ENCODE measurements at places on chromosomes 16 and 17.

- DNase-seq = peak; percentile 49
Measured at GRCh38 chr17:44004077-44004760, at the start of gene NAGS. TSS of gene NAGS (plus strand) at chr17:44004622. CDS start at chr17:44004664, 42 bp downstream.

GRCh38 chr16:62475573-62475972, 439.3 kb upstream of the CDH8 start:
- DNase-seq = no peak

DNA sequence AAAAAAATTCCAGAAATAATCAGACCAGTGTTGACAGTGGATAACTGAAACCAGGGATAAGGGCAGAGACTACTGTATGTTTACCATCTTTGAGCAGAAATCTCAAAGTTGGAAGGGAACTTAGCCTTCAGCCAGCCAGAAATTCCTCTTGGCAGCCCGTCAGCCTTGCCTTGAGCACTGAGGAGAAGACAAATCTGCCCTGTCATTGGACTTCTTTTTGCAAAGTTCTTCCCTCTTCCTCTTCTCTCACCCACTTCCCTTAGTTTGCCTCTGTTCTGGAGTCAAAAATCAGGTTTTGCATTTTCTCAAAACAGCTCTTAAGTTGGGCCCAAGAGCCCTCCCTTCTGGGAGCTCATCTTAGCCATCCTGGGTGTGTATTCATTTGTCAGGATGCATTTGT, 6.2 kb downstream of the TUFM start:
- peak; percentile 26 for DNase-seq

DNA sequence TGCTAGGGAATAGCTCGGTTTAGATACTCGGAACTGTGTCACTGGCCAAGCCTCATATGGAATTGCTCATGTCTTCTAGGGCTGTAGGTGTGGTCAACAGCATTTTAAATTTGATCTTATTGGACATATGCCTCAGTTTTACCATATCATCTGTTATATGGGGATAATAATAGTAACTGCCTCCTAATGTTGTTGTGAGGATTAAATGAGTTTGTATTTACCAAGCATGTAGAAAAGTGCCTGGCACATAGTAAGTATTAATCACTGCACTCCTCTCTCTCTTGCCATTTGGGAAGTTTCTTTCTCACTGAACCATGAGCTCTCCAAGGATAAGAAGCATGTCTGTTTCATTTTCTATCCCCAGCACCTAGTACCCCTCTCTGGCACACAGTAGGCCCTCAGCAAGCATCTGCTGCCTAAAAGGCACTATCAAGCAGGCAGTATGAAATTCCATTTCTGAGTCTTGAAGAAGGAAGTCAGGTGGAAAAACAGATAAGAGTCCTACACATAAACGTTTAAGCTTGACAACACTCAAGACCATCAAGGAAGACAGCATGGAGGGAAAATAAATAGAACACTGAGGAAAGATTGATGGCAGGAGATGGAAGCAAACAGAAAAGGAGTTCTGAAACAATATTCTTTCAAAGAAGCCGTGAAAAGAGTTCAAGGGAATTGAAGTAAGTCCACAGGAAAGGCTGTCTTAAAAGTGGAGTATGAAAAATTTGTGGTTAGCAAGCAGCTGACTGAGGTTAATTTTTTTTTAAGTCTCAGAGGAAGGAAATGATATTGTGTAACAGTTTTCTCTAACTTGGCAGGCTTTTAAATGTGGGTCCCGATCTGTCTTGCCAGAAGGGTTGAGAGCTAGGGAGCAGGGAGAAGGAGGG, 2.2 kb upstream of the ATP6V0A1 start:
- peak; percentile 93 for DNase-seq

DNA sequence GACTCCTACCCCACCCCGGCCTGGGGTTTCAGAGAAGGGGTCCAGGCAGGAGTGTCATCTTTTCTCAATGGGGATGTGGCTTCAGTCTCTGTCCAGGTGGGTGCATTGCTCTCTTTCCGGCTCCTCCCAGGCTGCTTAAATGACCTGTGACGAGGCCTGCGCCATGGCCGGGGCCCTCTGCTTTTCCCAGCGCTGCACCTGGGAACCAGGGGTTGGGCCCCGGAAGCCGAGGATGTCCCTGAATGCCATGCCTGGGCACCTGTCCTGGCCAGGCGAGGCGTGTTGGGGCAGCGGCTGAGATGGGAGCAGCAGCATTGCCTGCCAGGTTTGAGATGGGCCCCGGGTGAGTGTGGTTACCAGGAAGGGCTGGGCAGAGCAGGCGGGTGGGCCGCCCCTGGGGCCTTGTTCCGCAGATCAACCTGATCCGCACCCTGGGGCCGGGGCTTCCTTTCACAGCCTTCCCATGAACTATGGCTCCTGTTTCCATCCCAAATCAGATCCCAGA, 147.4 kb downstream of the SEC14L1 start:
- DNase-seq = no peak

Measured in hematopoietic multipotent progenitor cell treated with erythropoietin and hydrocortisone succinate and interleukin-3 and kit ligand, for 4 days (in vitro differentiated cells).